ENCODE measurements at places on chromosomes 4 and X. TPM values are rescaled to one million over a fixed set of nuclear protein-coding genes. Genes with fewer than 3 reads are reported as not detected.

FRMD7 gene
- not detected for total RNA-seq

TRIM60 gene
- not detected for total RNA-seq

PCDH10 gene
- 91.7 TPM for total RNA-seq

OCIAD1 gene
- 99.9 TPM for total RNA-seq

NSUN7 gene
- 0.18 TPM for total RNA-seq

MAGEA8 gene
- total RNA-seq = not detected

ATOH1 gene
- total RNA-seq = not detected

RADX gene
- 0.09 TPM for total RNA-seq

ENPEP gene
- total RNA-seq = not detected

FHL1 gene
- total RNA-seq = 73.2 TPM

DCX gene
- total RNA-seq = not detected

TRAM1L1 gene
- 0.88 TPM for total RNA-seq

GAB3 gene
- 6.2 TPM for total RNA-seq

HSD17B13 gene
- not detected for total RNA-seq

CFAP99 gene
- 0.12 TPM for total RNA-seq

AFP gene
- total RNA-seq = not detected

HPGDS gene
- not detected for total RNA-seq

SMARCA1 gene
- 29.3 TPM for total RNA-seq

MAGEB2 gene
- not detected for total RNA-seq

C1QTNF7 gene
- not detected for total RNA-seq

EFHC2 gene
- total RNA-seq = not detected

GABRQ gene
- not detected for total RNA-seq

CT45A5 gene
- total RNA-seq = not detected

UGT2A1 gene
- not detected for total RNA-seq

TMEM144 gene
- total RNA-seq = 23.0 TPM

ODAM gene
- total RNA-seq = not detected

GPR143 gene
- total RNA-seq = 9.3 TPM

NAT8L gene
- total RNA-seq = 0.12 TPM

IL13RA1 gene
- 61.9 TPM for total RNA-seq

CD38 gene
- not detected for total RNA-seq

FRG2 gene
- not detected for total RNA-seq

MAPK10 gene
- total RNA-seq = 0.37 TPM

GATA1 gene
- total RNA-seq = not detected

COX7B2 gene
- total RNA-seq = not detected

CCNB3 gene
- total RNA-seq = 0.77 TPM

FABP2 gene
- total RNA-seq = not detected

CYTL1 gene
- 29.8 TPM for total RNA-seq

TNMD gene
- total RNA-seq = not detected

CDS1 gene
- not detected for total RNA-seq

Data from endothelial cell of umbilical vein (primary cell).